Effector CD4-positive, alpha-beta T cell (primary cell): ENCODE measurements at places on chromosomes 6 and 20.

DNA sequence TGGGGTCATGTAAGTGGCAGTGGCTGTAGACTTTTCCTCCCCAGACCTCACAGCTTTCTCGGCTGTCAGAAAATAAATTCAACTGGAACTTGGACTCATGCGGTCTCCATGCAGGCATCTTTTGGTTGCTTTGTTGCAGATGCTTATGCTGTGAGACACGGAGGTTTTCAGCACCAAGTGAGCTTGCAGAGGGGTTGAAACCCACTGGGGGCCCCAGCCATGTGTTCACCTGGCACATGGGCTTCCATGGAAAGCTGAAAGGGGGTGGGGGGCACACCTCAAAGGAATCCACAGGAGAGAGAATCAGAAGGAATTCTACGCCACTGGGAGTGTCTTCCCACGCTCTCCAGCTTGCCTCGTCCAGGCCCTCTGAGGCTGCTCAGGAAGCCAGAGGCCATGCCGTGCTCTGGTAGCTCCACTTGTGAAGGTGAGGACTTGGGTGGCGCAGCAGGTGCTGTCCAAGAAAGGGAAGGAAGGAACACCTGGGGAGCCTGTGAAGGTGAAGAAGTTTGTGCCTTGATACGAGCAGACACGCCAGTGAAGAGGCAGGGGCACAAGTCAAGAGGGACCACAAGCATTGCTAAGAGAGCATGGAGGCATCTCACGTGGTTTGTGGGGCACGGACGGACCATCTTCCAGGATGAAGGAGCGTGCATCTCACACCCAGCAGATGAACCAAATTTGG lies 134.3 kb upstream of the PMEPA1 start:
- DNase-seq: no peak

DNA sequence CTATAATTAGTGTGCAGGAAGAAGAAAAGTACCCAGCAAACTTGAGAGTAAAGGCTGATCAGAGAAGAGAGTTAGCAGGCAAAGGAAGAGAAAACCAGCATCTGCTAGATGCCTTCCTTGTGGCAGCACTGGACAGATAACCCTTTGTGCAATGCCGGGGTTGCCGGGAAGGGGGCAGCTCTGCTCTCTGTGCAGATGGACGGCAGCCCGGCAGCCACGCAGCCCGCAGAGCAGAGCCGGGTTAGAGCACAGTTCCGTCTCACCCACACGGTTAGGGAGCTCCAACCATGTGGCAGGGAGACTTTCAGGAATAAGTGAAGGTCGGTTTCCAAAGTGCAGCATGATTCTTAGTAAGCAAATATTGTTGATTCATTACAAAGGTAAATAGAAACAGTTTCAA lies 80.0 kb upstream of the RPS6KA2 start:
- DNase-seq: no peak

GRCh38 chr6:122621638-122622037 lies 11.4 kb downstream of the PKIB start:
- DNase-seq: no peak

DNA sequence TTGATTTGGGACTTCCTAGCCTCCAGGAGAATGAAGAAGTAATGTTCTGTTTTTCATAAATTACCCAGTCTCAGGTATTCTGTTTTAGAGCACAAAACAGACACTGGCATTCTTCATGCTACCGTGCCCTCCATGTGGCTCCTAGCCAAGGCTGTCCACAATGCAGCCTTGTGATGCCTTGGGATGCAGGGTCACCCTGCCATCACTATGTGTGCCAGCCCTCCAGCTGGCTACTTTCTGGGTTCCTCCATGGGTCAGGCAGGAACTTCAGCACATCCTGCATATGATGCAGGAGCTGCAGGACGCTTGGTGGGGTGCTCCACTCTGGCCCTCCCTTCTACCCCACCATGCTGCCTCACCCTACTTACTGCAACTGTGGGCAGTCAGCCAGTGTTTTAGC lies 38.0 kb upstream of the FAM50B start:
- no peak for DNase-seq

DNA sequence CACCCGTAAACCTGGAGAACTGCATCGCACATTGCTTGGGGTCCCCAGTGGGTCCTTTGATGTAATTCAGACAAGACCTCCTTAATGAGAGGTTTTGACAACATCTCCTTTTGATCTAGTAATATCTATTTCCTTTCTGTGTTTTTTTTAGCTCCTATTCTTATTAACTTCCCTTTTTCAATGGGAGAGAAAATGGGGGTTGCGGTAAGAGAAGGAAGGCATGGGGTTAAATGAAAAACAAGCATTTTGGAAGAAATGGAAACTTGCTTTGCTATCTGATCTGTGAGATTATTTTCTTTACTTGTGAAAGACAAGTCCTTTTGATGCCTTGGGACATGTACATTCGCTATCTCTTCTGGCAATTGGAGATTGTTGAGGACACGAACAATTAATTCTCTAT lies 418.6 kb upstream of the MAN1A1 start:
- DNase-seq: no peak

DNA sequence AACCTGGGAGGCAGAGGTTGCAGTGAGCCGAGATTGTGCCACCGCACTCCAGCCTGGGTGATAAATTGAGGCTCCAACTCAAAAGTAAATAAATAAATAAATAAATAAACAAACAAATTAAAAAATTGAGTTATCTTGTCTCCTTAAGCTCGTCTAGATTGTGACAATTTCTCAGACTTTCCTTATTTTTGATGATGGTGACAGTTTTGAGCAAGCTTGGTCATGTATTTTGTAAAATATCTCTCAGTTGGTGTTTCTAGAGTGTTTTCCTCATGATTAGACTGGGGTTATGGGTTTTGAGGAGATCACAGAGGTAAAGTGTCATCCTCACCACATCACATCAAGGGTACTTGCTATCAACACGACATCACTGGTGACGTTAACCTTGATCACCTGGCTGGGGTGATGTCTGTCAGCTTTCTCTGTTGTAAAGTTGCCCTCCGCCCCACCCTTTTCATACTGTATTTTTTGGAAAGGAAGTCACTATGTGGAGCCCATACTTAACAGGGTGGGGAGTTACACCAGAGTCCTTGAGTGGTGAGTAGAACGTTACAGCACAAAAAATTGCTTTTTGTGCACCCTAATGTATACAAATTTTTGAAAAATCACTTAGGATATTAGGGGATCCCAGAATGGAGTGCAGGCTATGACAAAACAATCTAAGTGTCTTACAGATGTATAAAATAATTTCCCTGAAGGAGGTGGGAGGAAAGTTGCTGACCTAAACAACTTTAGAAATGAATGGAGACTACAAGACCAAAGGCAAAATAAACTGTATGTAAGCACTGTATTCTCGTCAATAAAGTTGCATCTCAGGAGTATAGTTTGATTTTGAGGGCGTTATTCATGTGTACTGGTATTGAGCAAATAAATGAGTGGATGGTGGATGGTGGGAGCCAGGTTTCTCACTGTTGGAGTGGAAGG lies 116.4 kb upstream of the SGK1 start:
- DNase-seq: no peak

- no peak for DNase-seq
Observed at GRCh38 chr6:23953976-23954375, 172.0 kb upstream of the NRSN1 start.

DNA sequence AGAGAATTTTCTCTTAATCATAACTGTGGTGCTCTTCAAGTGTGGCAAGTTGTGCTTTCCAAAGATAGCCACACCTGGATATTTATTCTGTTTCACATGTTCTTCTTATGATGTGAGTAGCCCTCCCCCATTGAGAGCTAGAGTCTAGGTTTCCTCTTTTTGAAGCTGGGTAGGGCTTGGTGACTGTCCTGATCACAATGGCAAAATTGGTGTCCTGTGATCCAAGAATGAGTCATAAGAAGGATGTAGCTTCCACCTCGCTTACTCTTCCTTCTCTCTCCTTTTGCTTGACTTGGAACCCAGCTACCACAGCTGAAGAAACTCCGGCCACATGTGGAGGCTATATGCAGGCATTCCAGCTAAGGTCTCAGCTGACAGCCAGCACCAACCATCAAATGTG lies 7.4 kb upstream of the IGF2R start:
- no peak for DNase-seq

GRCh38 chr6:5541751-5542432 lies 280.6 kb downstream of the FARS2 start:
- DNase-seq: no peak

DNA sequence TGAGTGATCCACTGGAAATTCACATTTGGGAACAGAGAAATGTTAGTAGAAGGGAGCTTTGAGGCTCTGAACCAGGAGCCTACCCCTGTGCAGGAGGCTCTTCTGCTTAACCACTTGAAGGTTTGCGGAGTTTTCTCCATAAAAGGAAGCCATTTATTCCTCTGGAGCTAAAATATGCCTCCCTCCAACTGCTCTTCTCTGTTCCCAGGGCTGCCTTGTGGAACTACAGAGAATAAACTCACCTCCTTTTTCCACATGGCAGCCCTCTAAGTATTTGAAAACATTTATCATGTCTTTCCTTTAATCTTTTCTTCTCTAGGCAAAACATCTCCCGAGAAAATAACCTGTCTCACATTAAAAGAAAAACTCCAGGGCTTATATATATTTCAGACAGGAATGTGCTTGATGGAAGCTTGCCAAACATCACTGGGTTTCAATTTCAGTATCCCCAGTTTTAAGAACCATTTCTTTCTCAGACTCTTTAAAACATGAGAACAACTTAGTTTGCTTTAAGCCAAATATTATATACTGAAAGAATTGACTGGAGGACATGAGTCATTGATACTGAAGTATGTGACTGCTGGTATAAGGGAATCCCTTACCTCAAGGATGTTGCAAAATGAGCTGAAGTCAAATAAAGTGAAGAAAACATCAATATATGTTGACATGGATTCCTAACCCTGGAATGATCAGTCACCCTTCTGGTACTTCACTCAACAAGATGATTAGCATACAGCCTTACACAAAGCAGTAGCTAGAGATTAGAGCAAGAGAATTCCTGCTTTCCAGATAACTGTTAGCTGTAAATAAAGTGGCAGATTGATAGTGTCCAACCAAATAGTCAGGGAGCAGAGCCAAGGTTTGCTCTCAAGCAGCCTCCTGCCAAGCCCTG lies 74.0 kb downstream of the ZBTB2 start:
- no peak for DNase-seq

DNA sequence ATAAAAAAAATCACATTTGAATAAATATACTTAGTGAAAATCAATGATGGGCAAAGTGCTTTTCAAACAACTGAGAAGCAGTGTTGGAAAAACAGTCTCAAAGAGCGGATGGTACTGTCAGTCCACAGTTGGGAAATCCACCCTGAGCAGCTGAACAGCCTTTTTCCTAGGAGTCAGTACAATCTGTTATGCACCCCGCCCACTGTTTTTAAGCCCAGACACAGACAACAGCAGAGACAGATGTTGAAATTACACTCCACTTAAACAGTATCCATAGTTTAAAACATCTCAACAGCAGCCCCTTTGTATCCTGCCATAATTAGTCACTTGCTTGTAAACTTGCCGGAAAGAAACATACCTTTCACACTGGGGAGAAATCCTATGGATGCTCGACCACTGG lies 372 bp downstream of the KIAA0408 start:
- no peak for DNase-seq

GRCh38 chr6:13848522-13849150 lies 34.3 kb upstream of the MCUR1 start:
- DNase-seq: no peak

GRCh38 chr6:43216200-43216599 lies 13.1 kb downstream of the DNPH1 start:
- no peak for DNase-seq

DNA sequence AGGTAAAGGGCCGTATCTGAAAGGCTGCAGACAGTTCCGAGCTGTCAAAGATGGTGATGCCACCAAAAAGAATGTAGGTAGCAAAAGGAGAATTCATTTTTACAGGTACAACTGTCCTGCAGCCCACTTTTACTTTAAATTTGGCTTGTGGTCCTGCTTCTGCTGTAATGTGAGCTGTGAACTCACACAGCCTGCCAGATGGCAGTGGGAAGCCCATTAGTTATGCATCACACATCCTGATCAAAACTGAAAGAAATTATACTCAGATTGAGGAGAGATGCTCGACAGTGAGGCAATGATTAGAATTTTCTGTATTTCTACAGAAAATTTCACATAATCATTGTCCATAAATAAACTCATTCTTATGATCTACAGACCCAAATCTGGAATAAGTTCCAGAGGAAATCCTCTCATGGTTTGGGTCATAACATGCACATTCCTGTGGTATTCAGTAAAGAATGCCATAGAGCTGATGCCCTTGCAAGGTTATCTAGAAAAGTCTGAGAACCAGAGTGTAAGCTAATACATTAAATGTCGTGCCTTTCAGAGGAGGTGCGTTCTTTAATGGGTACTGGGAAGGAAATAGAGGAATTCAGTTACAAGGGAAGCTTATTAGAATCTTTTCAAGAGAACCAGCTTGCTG lies 23.9 kb upstream of the E2F3 start:
- DNase-seq: no peak

GRCh38 chr6:109794201-109794923 lies 103.3 kb downstream of the FIG4 start:
- DNase-seq: no peak

GRCh38 chr20:36572701-36573102 lies 695 bp upstream of the TGIF2 start:
- DNase-seq: peak; percentile 64

DNA sequence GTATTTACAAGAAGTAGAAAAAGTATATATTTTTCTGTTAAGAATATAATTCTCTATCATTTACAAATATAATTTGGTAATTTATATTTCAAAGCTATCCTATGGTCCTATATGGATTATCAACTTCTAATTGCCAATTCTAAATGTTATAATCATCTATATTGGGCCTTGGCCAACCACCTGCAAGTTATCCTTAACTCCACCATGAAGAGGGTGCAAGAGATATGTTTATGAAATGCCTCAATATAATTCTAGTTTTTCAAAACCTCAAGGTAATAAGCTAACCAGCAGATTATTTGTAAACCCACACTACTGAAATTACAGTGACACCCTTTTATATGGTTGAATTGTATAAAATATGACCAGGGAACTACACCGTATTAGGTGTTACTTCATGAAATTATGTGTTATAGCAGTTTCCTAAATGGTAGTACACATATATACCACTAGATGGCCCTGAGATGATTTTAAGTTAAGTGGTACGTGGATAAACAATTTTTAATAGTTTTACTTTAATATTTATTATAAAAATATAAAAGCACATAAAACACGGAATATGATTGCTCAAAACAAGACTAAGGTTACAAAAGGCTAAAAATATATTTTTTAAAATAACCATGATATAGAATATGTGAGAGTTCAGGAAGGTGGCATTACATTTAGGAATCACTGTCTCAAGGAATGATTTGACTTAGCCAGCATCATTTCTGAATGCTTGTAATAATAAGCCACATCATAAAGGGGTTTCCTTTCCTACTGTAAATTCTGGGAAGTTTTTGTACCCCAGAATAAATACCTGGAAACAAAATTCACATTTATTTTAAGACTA lies 9.8 kb upstream of the PNISR start:
- DNase-seq: no peak
